NCI-H524 (cell line): ENCODE measurements at places on chromosomes 3 and 15.

GRCh38 chr3:72347819-72348319, 500.4 kb downstream of the SHQ1 start:
- DNase-seq = no peak

GRCh38 chr3:151837057-151837456, 23.1 kb downstream of the AADAC start:
- DNase-seq = peak; percentile 92

DNA sequence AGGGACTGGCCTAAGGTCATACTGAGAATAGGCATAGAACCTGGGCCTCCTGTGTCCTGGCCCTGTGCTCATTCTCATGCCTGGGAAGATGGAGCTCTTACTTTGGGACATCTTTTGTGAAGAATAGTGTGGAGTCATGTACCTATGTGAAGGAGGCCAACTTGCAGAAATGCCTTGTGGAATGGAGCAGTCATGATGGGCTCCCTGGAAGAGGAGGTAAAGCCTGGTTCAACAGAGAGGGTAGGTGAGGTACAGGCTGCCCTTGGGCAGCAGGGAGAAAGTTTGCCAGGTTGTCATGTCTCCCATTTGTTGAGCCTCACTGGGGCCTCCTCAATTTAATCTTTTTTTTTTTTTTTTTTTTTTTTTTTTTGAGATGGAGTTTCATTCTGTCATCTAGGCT, 18.1 kb downstream of the MAPKAPK3 start:
- DNase-seq = no peak

DNA sequence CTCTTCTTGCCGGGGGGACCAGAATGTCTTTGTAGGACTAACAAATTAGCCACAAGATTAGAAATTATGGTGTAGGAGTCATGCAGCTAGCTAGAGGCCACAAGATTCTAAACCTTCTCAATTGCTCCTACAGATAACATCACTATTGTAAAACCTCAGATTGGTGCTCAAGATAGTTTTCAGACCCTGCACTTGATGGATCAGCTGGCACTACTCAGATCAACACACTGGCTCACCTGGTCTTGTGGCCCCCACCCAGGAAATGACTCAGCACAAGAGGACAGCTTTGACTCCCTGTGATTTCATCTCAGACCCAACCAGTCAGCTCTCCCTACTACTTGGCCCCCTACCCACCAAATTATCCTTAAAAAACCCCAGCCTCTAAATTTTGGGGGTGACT, 124.1 kb upstream of the RASGRP1 start:
- no peak for DNase-seq

GRCh38 chr3:139299261-139300132, 44.3 kb upstream of the MRPS22 start:
- no peak for DNase-seq

GRCh38 chr3:118938183-118938961, 96.3 kb downstream of the IGSF11 start:
- DNase-seq = no peak

- no peak for DNase-seq
These were observed 25.0 kb upstream of the GOLGA6L2 start for GRCh38 chr15:23472033-23472432.

DNA sequence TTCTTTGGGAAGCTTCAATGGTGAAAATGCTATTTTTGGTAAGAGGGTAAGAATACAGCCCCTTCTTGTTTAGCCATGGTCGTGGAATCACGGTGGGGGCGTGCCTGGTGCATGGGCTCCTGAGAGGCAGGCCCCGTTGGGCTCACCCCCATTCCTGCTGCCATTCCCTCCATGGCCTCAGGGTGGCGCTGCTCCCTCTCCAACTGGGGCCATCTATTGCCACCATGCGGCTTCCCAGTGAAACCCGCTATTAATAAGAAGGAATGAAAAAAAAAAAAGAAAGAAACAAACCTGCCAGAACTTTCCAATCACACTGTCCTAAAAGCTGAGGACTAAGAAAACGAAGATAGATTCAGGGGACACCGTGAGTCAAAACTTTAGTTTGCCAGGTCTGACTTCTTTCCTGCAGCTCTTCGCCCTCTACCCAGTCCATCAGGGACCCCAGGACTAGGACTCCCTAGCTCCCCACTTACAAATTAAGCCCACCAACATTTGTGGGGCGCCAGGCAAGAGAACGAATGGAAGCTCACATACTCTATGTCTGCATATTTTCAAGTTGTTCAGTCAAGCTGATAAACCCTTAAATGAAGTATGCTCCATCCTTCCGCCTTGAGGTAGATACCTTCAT, 30.6 kb upstream of the ABHD2 start:
- peak; percentile 65 for DNase-seq

- DNase-seq = no peak
These were observed 241.9 kb downstream of the ALCAM start for GRCh38 chr3:105608623-105609022.

DNA sequence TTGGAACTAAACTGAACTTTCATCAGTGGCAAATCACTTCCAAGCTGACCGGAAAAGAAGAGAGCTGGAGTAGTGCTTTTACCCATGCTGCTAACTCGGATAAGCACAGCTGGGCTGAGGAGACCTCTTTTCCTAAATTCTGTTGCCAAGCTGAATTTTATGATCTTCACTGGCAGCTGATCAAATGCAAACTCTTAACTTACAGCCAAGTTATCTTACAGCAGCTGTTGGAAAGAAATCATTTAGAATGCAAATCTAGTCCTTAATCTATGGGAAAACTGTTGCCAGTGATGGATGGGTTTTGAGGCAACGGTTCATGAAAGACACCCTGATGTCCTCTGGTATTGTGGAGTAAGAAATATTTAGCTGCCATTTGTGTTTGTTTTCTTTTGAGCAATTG, 216.5 kb downstream of the ZNF385D start:
- DNase-seq = peak; percentile 75

GRCh38 chr15:73571346-73571745, 61.8 kb downstream of the NPTN start:
- DNase-seq = no peak

GRCh38 chr15:65466901-65467300, 44.2 kb upstream of the IGDCC4 start:
- DNase-seq = no peak

DNA sequence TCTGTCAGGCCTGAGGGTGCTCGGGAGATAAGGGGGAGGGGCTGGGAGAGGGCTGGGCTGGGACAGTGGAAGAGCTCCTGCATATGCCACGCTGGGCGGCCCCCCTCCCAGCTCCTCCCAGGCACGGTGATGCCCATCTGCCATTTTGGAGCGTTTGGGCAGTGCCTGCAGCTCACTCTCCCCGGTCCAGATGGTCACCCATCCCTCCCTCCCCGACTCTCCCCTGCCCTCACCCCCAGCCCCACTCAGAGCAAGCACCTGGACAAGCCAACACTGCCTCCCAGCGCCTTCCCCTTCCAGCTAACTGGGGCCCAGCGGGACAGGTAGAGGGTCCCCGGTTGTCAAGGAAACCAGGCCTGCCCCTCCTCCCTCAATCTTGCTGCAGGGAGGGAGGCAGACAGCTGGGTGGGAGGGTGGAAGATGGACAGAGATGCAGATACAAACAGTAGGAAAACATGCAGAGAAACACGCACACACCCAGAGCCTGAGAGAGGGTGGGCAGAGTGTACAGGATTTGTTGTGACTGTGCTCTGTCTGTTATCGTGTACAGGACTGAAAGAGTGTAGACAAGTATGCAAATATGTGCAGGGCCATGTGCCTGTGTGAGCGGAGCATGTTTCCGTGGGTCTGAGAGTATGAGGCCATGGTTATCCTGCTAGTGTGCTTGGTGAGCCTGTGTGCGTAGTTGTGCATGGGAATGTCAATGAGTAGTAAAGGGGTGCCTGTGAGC, 17.5 kb upstream of the CORO2B start:
- peak; percentile 98 for DNase-seq

GRCh38 chr3:16417945-16418739, 95.4 kb downstream of the RFTN1 start:
- DNase-seq = no peak

GRCh38 chr3:183527428-183528379, 27.8 kb downstream of the KLHL6 start:
- no peak for DNase-seq

DNA sequence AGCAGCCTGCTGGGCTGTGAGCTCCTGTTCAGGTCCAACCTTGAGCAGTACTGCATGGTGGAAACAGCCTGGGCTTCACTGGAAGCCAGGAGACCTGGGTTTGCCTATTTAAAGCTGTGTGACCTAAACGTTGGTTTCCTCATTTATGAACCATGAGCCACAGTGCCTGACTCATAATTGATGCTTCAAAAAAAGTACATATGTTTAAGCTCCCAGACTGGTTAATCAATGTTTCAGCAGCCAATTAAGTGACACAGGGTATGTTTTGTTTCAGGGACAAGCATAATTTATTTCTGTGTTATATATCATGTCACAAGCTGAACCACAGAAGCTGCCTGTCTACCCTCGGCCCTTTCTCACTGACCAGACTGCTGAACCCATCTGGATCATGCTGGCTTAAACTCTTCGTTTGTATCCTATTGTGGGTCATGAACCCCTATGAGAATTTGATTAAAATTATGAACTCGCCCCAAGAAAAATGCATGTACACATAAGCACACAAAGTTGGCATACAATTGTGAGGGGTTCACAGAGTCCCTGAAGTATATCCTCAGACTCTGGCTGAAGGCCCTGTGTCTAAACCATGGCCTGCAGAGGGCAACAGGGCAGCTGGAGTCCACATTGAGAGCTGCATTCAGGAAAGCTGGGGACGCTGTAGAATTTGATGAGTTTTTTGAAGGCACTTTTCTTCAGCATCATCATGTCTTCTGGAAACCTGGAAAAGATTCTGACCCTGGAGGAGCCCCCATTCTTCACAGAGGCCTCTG, 23.7 kb downstream of the HDC start:
- DNase-seq = no peak

GRCh38 chr15:85443593-85444087, 63.2 kb downstream of the AKAP13 start:
- no peak for DNase-seq

DNA sequence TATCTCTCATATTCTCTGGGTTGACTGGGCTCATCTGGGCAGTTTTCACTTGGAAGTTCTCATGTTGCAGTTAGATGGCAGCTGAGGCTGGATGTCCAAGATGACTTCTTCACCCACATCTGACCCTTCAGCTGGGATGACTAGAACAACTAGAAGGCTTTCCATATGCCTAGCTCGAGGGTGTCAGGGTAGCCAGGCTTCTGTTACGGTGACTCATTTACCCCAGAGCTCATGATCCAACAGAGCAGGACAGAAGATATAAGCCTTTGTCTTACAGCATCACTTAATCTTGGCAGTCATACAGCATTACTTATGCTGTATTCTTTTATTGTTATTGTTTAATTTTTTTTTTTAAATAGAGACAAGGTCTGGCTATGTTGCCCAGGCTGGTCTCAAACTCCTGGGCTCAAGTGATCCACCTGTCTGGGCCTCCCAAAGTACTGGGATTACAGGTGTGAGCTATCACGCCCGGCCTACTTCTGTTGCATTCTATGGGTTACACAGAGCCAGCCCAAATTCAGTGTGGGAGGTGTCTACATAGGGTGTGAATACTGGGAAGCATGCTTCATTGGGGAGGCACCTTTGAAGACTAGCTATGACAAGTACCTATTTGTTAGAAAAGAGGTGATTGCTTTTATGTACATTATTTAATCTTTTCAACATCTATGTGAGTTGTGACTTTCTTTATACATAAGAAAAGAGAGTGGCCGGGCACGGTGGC, 10.7 kb downstream of the HMCES start:
- DNase-seq = no peak

DNA sequence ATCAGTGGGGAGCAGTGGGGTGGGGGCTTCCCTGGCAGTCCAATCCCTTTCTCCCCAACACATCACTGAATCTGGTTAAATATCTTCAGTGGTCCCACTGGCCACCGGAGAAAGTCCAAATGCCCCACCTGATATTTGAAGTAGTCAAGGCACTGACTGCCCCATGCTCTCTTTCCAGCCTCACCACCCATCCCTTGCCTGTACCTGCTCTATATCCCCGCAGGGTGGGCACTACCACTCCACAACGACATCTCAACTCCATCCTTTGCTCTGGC, 101.7 kb downstream of the DAPK2 start:
- no peak for DNase-seq

DNA sequence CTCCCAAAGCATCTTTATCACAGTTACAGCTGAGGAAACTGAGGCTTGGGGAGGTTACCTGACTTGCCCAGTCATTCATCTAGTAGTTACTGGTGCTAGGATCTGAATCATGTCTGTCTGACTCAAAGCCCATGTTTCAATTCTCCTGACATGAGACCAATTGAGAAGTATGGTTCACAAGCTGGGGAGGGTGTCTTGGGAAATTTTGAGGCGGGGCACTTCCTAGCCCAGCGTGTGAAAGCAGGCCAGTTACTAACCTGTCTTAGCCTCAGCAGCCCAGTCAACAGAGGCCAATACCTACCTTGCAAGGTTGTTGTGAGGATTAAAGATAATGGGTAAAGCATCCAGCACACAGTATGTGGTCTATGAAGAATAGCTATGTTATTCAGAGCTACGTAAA, 37.0 kb downstream of the CLDN18 start:
- DNase-seq = no peak

DNA sequence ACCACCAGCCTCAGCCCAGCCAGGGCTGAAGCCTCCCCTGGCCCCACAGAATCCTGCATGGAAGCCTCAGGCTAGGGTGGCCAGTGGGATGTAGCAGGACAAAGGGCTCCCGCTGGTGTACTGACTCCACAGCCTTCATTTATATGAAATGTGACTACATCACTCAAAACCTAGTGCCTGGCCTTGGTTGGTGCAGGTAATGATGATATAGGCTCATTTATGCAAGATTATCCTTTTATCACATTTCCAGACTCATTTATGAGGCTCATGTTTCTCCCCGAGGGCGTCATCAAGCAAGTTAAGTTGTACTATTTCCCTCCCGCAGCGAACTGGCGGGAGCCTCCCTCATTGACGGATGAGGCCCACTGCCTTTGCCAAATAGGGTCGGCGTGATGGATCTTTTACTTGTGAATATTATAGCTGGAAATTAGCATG, 179.1 kb upstream of the SMAD3 start:
- no peak for DNase-seq

DNA sequence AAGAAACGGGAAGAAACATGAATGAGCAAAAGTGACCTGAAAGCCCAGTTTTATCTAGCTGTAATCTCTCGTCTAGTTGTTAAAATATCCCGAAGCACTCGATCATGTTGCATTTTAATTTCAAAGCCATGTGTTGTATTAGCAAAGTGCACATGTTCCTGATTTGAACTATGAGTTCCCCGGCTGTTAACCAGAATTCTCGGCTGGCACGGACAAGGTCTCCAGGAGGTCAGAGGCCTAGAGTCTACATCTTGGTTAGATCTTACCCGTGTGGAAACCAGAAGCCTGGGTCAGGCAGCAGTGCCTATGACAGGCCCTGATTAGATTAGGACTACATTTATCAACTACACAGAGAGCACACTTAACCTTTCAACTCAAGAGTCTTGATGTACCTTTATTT, 195.8 kb downstream of the CDIN1 start:
- no peak for DNase-seq
